ENCODE measurements at places on chromosomes 5 and 9.

DNA sequence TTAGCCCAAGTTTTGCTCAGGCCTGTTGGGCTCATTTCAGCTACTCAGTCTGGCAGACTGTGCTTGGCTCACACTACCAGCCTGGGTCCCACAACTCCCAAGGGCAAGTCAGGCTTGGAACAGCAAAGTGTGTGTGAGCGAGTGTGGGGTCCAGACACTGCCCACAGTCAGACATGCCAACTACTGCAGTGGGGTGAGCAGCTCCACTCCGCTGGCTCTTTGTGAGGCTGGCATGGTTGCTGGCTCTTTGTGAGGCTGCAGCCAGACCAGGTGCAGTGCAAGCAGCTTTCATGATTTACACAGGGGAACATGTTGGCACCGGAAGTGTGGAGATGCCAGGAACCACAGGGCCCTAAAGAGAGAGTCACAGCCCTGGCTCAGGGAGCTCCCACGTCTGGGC lies 606.7 kb upstream of the FAM174A start:
- DNase-seq = no peak
- H3K27me3 ChIP-seq = no peaks in the 10 kb centered on the region
- no peaks in the 10 kb centered on the region for H3K4me1 ChIP-seq
- H3K27ac ChIP-seq = no peak overlapping the region
- H3K36me3 ChIP-seq = no peaks in the 10 kb centered on the region

DNA sequence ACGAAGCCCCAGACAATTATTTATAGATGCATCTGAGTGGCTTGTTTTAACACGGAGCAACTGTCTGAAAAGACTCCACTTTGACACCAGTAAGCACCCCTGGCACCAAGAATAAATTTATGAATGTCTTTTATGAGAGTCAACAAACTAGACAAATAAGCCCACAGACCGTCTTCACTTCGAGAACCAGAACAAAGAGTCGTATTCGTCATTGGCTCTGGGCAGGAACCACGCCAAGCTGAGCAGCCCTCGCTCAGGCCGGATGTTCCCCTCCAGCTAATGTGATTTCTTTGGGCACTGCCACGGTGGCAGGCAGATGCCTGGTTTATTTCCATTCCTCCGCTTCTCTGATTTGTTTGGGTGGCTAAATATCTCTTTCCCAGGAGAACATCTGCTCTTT lies 91.9 kb upstream of the STC2 start:
- H3K27ac ChIP-seq = no peak overlapping the region
- H3K27me3 ChIP-seq = no peaks in the 10 kb centered on the region
- H3K36me3 ChIP-seq = no peaks in the 10 kb centered on the region
- H3K4me3 ChIP-seq = no peak overlapping the region
- H3K4me1 ChIP-seq = no peaks in the 10 kb centered on the region

- H3K4me1 ChIP-seq = no peaks in the 10 kb centered on the region
- no peaks in the 10 kb centered on the region for H3K27me3 ChIP-seq
- no peak overlapping the region for H3K4me3 ChIP-seq
Measured at GRCh38 chr9:16058131-16058549, 505.3 kb downstream of the CCDC171 start.

- H3K27ac ChIP-seq = peak overlapping the region; percentile 78
- H3K4me3 ChIP-seq = no peak overlapping the region
- DNase-seq = no peak
- H3K4me1 ChIP-seq = peaks cover 19% of the 10 kb centered on the region
- no peaks in the 10 kb centered on the region for H3K27me3 ChIP-seq
Measured at GRCh38 chr9:126393876-126394275, 67.2 kb downstream of the MVB12B start.

DNA sequence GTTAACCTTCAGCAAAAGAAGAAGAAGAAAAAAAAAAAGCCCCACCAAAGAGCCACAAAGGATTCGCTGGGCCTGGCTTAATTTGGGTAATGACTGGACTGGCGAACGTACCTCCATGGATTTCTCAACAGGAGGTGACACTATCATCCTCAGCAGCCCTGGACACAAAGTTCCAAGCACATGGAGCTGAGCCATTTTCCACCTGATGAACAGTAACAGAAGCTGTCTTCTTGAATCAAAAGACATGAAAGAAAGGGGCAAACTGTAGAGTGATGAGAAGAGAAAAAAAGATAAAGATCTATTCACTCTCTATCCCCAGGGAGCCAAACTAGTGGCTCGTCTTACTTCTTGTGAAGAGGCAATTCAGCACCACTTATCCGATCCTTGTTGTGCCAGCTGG lies 150.2 kb upstream of the TRPM3 start:
- no peaks in the 10 kb centered on the region for H3K36me3 ChIP-seq
- H3K4me1 ChIP-seq = no peaks in the 10 kb centered on the region
- H3K27me3 ChIP-seq = no peaks in the 10 kb centered on the region
- no peak overlapping the region for H3K27ac ChIP-seq
- no peak overlapping the region for H3K4me3 ChIP-seq

DNA sequence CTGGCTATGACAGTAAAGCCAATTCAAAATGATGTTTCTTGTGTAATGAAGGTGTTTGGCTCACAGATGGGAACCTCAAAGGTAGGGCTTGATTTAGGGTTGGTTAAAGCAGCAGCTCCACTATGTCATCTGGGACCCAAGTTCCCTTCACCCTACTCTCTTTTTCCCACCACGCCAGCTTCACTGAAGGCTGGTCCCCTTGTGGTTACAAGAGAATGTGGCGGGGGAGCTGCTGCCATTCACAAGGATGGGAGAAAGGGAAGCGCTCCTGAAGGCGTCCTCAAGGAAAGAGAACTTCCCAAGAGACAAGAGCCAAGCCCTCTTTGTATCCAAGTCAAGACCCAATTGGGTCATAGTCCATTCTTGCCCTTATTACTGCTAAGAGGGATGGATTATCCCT lies 72.7 kb downstream of the NTRK2 start:
- H3K36me3 ChIP-seq = no peaks in the 10 kb centered on the region
- H3K27ac ChIP-seq = no peak overlapping the region
- no peaks in the 10 kb centered on the region for H3K27me3 ChIP-seq
- peaks cover 3% of the 10 kb centered on the region for H3K4me1 ChIP-seq

Measured in tibial nerve (tissue), 4 donors.